Thyroid gland (tissue), 4 donors: ENCODE measurements at places on chromosomes 7 and 10. TPM values are rescaled to one million over a fixed set of nuclear protein-coding genes. Genes with fewer than 3 reads are reported as not detected.
A peak's percentile ranks its signal among the peaks of the same experiment; 100 is the strongest.

TMEM130 gene
- 0.22 TPM for total RNA-seq

GRCh38 chr10:29096303-29096824, 192.5 kb upstream of the LYZL1 start:
- no peak overlapping the region for H3K27ac ChIP-seq
- H3K4me3 ChIP-seq: no peak overlapping the region
- DNase-seq: no peak
- no peaks in the 10 kb centered on the region for H3K4me1 ChIP-seq
- H3K27me3 ChIP-seq: no peaks in the 10 kb centered on the region

GRCh38 chr10:15712883-15713282, 6.8 kb downstream of the ITGA8 start:
- no peaks in the 10 kb centered on the region for H3K36me3 ChIP-seq
- no peak for DNase-seq
- no peaks in the 10 kb centered on the region for H3K27me3 ChIP-seq
- no peak overlapping the region for H3K4me3 ChIP-seq
- no peak overlapping the region for H3K27ac ChIP-seq

DNA sequence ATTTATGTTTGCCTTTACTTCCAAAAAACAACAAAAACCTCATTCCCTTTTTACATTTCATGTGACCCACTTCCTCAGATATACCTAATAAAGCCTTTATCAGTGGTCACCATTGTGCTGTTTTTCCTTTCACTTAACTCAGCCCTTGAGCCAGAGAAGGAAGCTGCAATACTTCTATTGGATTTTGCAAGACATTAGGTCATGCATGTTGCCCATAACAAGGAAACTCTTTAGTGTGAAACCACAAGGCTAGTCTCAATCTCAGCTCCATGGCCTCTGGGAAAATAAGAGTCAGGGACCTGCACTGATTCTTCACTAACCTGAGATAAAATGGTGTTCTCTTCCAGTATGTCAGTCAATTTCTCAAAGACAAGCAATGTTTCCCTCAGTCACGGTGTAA, 27.8 kb downstream of the STEAP4 start:
- H3K27ac ChIP-seq: no peak overlapping the region
- H3K4me3 ChIP-seq: no peak overlapping the region
- H3K36me3 ChIP-seq: no peaks in the 10 kb centered on the region

DNA sequence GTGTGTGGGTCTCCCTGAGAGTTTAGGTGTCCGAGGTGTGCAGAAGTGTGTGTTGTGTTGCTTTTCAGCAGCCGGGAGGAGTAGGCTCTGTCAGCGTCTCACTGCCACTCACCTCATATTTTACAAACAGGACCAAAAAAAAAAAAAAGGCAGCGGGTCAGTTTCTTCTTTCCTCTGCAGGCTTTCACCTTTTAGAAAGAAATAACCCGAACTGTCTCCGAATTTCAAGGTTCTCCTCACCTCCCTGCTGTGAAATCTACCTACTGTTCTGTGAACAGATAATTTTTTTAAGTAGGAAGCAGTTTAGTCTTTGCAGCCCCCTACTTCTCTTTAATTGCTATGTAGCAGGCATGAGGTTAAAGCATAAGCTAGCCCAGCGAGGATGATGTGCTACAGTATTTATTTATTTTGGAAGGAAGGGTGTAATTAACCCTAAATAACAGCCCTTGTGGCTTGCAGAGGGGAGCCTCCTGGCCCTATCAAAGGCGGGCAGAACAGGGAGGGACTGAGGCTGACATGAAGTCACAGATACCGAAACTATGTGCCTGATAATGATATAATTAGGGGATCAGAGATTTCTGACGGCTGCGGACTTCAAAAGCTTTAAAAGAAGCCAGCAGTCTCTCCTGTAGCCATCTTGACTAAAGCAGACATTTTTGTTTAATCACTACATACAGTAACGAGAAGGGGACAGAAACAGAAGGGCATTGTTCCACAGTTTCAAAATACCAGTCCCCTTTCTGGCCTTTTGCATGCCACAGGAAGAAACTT, 1.6 kb downstream of the BAMBI start:
- no peak for DNase-seq
- peaks cover 9% of the 10 kb centered on the region for H3K4me1 ChIP-seq
- H3K27ac ChIP-seq: no peak overlapping the region
- no peaks in the 10 kb centered on the region for H3K27me3 ChIP-seq
- no peaks in the 10 kb centered on the region for H3K36me3 ChIP-seq

- no peaks in the 10 kb centered on the region for H3K36me3 ChIP-seq
- peak; percentile 21 for DNase-seq
- no peak overlapping the region for H3K4me3 ChIP-seq
- H3K4me1 ChIP-seq: no peaks in the 10 kb centered on the region
- no peak overlapping the region for H3K27ac ChIP-seq
These were observed 481.6 kb downstream of the SH2D4B start for GRCh38 chr10:81019029-81019890.

PAX2 gene
- total RNA-seq: not detected

DNA sequence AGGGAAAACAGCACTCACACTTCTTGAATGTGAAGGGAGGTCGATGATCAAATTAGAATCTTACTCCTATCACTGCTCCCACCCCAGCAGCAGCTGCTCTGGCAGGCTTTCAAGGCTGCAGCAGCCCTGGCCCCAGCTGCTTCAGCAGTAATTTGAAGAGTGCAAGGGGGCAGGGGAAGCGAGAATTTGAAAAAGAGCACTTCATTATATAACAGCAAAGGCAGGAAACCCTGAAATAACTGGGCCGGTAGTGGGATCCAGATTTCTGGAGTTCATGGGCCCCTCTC, 44.9 kb downstream of the MYPN start:
- H3K4me1 ChIP-seq: no peaks in the 10 kb centered on the region
- no peaks in the 10 kb centered on the region for H3K27me3 ChIP-seq
- no peak overlapping the region for H3K27ac ChIP-seq
- H3K4me3 ChIP-seq: no peak overlapping the region

NEUROD6 gene
- total RNA-seq: not detected

DNA sequence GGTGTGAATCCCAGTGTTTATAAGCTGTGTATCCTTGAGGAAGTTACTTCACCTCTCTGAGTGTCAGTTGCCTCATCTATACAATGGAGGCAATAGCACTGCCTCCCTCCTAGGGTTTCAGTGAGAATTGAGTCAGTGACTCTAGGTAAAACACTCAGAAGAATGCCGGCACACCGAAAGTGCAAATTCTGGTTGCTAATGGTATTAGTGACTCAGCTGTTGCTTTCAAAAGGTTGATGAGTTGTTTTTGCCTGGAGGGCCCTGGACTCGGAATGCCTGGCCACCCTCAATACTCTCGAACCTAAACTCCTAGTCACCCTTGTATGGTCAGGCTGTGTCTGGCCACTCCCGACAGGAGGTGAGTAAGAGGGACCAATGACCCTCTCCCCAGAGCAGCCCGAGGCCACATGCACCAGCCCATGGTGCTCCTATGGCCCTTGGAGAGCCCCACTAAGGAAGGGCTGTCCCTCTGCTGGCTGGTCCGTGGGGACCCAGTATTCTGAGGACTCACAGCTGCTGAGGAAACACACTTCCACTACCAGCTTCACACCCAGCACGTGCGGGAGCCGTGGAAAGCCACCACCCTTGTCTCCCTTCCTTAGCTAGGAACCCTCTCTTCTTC, 60.2 kb downstream of the CALML3 start:
- peak overlapping the region; percentile 89 for H3K27ac ChIP-seq
- no peaks in the 10 kb centered on the region for H3K27me3 ChIP-seq
- H3K4me3 ChIP-seq: no peak overlapping the region
- H3K36me3 ChIP-seq: no peaks in the 10 kb centered on the region

- H3K4me3 ChIP-seq: no peak overlapping the region
- no peaks in the 10 kb centered on the region for H3K27me3 ChIP-seq
- H3K4me1 ChIP-seq: no peaks in the 10 kb centered on the region
These were observed 752.3 kb downstream of the SUGCT start for GRCh38 chr7:40887099-40887498.

- no peak overlapping the region for H3K27ac ChIP-seq
- no peaks in the 10 kb centered on the region for H3K4me1 ChIP-seq
- H3K4me3 ChIP-seq: no peak overlapping the region
- no peak for DNase-seq
- no peaks in the 10 kb centered on the region for H3K27me3 ChIP-seq
These were observed 451.1 kb downstream of the SH2D4B start for GRCh38 chr10:80988755-80989154.

- peak; percentile 43 for DNase-seq
- no peaks in the 10 kb centered on the region for H3K36me3 ChIP-seq
- no peaks in the 10 kb centered on the region for H3K27me3 ChIP-seq
These were observed 521 bp downstream of the LIMK1 start for GRCh38 chr7:74083928-74084721.
